ENCODE measurements at places on chromosomes 5 and 9. TPM values are rescaled to one million over a fixed set of nuclear protein-coding genes. Genes with fewer than 3 reads are reported as not detected.

DNA sequence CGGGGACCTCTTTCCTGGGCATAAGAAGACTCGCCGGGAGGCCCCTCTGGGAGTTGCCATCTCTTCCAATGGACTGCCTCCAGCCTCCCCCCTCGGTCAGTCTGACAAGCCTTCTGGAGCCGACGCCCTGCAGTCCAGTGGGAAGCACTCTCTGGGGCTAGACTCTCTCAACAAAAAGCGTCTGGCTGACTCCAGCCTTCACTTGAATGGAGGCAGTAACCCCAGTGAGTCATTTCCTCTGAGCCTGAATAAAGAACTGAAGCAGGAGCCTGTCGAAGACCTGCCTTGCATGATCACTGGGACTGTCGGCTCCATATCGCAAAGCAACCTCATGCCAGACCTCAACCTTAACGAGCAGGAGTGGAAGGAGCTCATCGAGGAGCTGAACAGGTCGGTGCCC lies 28.4 kb upstream of the LTC4S start:
- peak; percentile 67 for DNase-seq

- DNase-seq, result peak; percentile 31
These were observed 177.8 kb upstream of the PCSK5 start for GRCh38 chr9:75712700-75713099.

- no peak for DNase-seq
These were observed 16.3 kb upstream of the GARNL3 start for GRCh38 chr9:127248241-127248640.

The NRG2 gene
- total RNA-seq, result not detected

The COL15A1 gene
- total RNA-seq, result 348 TPM

GRCh38 chr9:109319017-109319625 lies 1.7 kb downstream of the EPB41L4B start:
- DNase-seq, result no peak

GRCh38 chr5:22852807-22853660 lies at the start of gene CDH12:
Gene CDH12 (minus strand): TSS chr5:22853344.
- peak; percentile 8 for DNase-seq

- no peak for DNase-seq
These were observed 591.7 kb downstream of the ZNF608 start for GRCh38 chr5:124154714-124155113.

The CAST gene
- 158 TPM for total RNA-seq

- peak; percentile 96 for DNase-seq
These were observed 6.3 kb downstream of the SPTAN1 start for GRCh38 chr9:128558431-128559310.

DNA sequence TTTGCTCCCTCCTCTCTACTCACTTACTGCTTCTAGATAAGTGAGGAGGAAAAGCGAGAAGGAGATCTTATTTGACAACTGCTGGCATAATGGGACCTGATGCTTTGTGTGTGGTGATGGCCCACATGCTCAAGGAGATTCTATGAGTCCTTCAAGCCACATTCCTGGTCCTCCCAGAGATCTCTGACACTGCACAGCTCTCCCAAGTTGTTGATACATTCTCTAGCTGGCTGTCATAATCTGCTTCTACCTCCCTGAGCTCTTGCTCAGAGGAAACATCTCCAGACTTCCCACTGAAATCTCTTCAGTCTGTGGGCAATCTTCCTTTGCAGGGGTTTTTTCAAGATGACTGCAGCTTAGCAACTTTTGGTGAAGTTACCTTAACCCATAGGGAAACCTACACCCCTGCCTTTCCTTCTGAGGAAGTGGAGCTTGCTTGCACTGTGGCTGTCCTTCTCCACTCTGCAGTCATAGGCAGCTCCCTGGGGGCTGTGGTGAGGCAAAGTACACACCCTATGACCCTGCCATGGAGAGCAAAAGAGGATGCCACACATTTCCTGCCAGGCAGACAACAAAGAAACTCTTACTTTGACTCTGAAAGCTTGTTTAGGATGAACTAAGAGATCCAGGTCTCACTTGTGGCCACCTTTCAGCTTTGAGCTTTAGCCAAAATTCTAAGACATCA lies 163.8 kb downstream of the TMEM38B start:
- DNase-seq, result no peak

Measured in umbilical cord (tissue), 2 donors.